ENCODE measurements at places on chromosomes 13 and 19. TPM values are rescaled to one million over a fixed set of nuclear protein-coding genes. Genes with fewer than 3 reads are reported as not detected.
A peak's percentile ranks its signal among the peaks of the same experiment; 100 is the strongest.

The KISS1R gene
- total RNA-seq, result 12.2 TPM

DNA sequence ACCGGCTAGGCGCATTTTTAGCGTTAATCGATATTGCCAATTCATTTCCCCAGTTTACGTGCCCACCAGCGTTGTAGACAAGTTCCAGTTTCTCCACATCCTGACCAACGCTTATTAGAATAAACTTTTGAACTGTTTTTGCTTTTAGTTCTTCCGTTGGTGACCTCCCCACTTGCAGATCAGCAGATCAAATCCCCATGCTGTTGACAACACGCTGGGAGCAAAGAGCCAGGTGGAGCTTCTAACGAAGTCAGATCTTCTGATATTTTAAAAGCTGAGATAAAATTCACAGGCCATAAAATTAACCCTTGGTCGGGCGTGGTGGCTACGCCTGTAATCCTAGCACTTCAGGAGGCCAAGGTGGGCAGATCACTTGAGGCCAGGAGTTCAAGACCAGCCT, 21.2 kb downstream of the RCN3 start:
- no peak for DNase-seq

- DNase-seq, result peak; percentile 22
Measured at GRCh38 chr13:20192158-20192835, 441 bp downstream of the GJB2 start.

The GARIN5A gene
- total RNA-seq, result 0.52 TPM

The TRPM4 gene
- total RNA-seq, result not detected

- no peak for DNase-seq
Measured at GRCh38 chr13:27839809-27840467, 47.7 kb downstream of the GSX1 start.

GRCh38 chr19:1861599-1862031, 1.8 kb downstream of the KLF16 start:
- no peak for DNase-seq
